Activated T-helper 2 cell treated with anti-CD3 and anti-CD28 coated beads, Interferon-gamma antibody, Interleukin-2, Interleukin-4, amounts not matched to agents 10 μg/mL and 5 μg/mL and 100 μg/mL, durations not matched to agents 14 hours and 24 hours and 36 hours (primary cell): ENCODE measurements at places on chromosomes 13 and 19. TPM values are rescaled to one million over a fixed set of nuclear protein-coding genes. Genes with fewer than 3 reads are reported as not detected.

ZNF181 gene
- total RNA-seq = 2.6 and 3.4 TPM in 2 replicates

SAFB2 gene
- total RNA-seq = 96.1 and 96.7 TPM in 2 replicates

DBP gene
- 7.3 and 7.9 TPM in 2 replicates for total RNA-seq

ZNF835 gene
- 0.09 and 0.30 TPM in 2 replicates for total RNA-seq

OPA3 gene
- total RNA-seq = 15.2 and 15.9 TPM in 2 replicates

SKA3 gene
- total RNA-seq = 29.4 and 29.6 TPM in 2 replicates

GRCh38 chr19:954272-954671 lies 28.4 kb downstream of the ARID3A start:
- no peaks in the 10 kb centered on the region for H3K36me3 ChIP-seq
- no peaks in the 10 kb centered on the region for H3K27me3 ChIP-seq
- H3K27ac ChIP-seq = no peak overlapping the region
- H3K4me1 ChIP-seq = peaks cover 4% of the 10 kb centered on the region
- no peak for DNase-seq

GRCh38 chr19:31641591-31641990 lies 292.4 kb upstream of the TSHZ3 start:
- H3K4me3 ChIP-seq = no peak overlapping the region
- H3K4me1 ChIP-seq = no peaks in the 10 kb centered on the region
- no peak overlapping the region for H3K27ac ChIP-seq
- no peak for DNase-seq
- H3K27me3 ChIP-seq = no peaks in the 10 kb centered on the region

GRCh38 chr19:4310247-4311121 lies 6.1 kb downstream of the FSD1 start:
- H3K4me1 ChIP-seq = peaks cover 2% of the 10 kb centered on the region
- no peak overlapping the region for H3K27ac ChIP-seq
- H3K36me3 ChIP-seq = peaks cover 13% of the 10 kb centered on the region
- no peaks in the 10 kb centered on the region for H3K27me3 ChIP-seq

DNA sequence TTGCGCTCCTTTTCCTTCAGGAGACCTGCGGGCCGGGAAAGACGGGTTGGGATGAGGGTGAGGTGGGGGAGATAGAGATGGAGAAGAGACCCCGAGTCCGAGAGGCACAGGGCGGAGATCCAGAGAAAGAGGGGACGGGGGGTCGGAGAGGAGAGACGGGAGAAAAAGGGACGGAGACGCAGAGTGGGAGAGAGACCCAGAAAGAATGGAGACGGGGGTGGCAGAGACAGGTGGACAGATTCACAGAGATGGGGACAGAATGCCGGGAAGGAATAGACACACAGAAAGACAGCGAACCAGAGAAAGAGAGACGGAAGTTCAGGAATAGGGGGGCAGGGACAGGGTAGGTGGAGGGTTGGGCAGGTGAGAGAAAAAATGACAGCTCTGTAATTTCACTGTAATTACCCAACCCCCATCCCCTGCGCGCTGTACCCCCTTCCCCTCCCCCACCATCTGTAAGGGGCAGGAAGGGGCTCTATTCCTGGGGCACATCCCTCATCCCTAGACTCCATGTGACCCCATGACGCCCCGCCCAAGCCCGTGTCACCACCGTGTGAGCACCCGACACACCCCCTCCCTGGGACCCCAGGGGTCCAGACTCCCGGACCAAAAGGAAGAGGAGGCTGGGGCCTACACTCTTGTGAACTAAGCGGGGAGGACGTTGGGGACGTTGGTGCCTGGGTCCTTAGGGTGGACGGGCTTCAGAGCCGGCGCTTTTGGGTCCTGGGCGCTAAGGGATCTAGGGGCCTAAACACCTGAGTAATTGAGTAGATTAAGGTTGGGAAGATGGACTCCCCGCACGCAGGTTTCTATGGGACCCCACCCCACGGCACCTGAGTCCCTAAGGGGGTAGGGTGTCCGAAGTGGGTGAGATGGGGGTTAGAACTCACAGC lies 967 bp downstream of the DBP start:
- peak overlapping the region; percentile 83 for H3K4me3 ChIP-seq
- DNase-seq = no peak
- H3K27me3 ChIP-seq = peaks cover under 1% of the 10 kb centered on the region
- H3K36me3 ChIP-seq = no peaks in the 10 kb centered on the region
- peaks cover 33% of the 10 kb centered on the region for H3K4me1 ChIP-seq
- H3K27ac ChIP-seq = peak overlapping the region; percentile 85

DNA sequence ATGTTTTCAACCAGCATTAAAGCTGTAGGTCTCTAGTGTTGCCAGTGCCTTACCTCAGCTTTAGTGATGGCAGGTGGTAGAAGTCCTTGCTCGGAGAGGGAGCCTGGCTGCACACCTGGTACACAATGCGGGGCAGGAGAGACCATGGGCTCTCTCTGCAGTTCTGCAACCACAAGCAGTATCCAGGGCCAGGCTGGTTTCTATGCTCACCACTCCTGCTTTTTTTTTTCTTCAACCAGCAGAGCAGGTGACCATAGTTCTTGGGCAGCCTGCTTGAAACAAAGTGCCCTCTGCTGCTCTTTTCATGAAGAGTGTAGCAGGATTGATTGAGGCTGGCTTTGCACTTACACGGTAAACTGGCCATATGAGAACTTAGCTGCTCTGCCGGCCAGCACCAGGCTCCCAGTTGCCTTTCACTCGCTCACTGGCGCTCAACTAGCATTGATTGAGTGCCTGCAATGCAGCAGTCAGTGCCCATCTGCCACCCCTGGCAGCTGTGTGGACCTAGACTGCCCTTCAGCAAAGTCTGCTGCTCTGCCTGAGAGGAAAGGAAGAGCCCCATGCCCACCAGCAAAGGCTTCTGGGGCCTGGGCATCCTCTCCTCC lies 4.4 kb upstream of the CHAMP1 start:
- peaks cover 13% of the 10 kb centered on the region for H3K36me3 ChIP-seq
- DNase-seq = no peak
- peaks cover 14% of the 10 kb centered on the region for H3K4me1 ChIP-seq
- no peak overlapping the region for H3K27ac ChIP-seq

- no peaks in the 10 kb centered on the region for H3K36me3 ChIP-seq
- no peaks in the 10 kb centered on the region for H3K27me3 ChIP-seq
- DNase-seq = no peak
- H3K4me3 ChIP-seq = no peak overlapping the region
- no peaks in the 10 kb centered on the region for H3K4me1 ChIP-seq
These were observed 283.2 kb upstream of the SLC10A2 start for GRCh38 chr13:103349211-103349980.

- no peaks in the 10 kb centered on the region for H3K4me1 ChIP-seq
- H3K36me3 ChIP-seq = no peaks in the 10 kb centered on the region
- no peak overlapping the region for H3K4me3 ChIP-seq
- no peak for DNase-seq
These were observed 39.6 kb downstream of the LTBP4 start for GRCh38 chr19:40640744-40641143.

DNA sequence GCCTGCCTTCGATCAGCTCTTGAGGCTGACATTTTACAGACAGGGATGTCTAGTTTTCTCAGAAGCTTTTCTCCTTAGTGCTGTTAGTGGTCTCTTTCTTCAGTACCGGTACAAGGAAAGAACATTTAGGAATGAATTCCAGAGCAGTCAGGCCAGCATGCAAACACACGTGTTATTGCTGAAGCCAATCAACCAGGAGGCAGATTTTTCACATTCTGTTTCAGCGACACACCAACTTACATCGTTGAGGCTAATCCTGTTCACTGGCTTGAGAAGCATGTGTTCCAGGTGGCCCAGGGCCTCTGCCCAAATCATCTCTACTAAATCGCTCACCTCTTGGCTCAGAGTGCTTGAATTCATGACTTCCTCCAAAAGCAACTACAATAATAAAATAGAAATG lies 19.2 kb downstream of the PARP4 start:
- no peak overlapping the region for H3K27ac ChIP-seq
- no peak for DNase-seq
- H3K27me3 ChIP-seq = no peaks in the 10 kb centered on the region
- no peak overlapping the region for H3K4me3 ChIP-seq
- peaks cover 87% of the 10 kb centered on the region for H3K36me3 ChIP-seq

DNA sequence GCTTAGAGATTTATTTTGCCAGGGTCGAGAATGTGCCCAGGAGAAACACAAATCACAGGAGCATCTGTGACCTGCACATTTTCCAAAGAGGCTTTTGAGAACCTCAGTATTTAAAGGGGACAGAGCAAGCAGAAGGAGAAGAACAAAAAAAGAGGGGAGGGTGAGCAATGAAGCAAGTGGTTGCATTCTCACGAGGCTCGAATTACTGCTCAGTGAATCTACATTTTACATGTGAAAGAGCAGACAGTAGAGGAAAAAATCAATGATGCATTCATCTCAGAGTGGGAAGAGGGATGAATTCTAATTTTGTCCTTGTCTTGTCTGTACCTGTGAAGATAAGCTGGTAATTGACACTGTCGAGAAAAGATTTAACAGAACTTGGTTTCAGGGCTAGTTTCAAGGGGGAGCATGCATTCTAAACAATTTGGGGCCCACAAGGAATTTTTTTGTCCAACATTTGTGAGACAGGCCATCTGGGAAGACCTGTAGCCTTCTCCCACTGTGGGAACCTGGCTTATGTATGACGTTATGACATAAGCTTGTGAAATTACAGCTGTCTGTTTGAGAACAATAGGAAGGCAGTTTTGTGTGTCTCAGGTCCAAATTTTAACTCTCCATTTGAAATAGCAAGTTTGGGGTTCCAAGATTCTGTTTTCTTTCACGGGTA lies 855.1 kb downstream of the SLITRK5 start:
- DNase-seq = no peak
- no peaks in the 10 kb centered on the region for H3K36me3 ChIP-seq
- no peak overlapping the region for H3K27ac ChIP-seq
- H3K4me3 ChIP-seq = no peak overlapping the region

- H3K27me3 ChIP-seq = no peaks in the 10 kb centered on the region
- no peak overlapping the region for H3K27ac ChIP-seq
- H3K4me3 ChIP-seq = no peak overlapping the region
These were observed 230.1 kb downstream of the KCTD12 start for GRCh38 chr13:76656056-76656455.

DNA sequence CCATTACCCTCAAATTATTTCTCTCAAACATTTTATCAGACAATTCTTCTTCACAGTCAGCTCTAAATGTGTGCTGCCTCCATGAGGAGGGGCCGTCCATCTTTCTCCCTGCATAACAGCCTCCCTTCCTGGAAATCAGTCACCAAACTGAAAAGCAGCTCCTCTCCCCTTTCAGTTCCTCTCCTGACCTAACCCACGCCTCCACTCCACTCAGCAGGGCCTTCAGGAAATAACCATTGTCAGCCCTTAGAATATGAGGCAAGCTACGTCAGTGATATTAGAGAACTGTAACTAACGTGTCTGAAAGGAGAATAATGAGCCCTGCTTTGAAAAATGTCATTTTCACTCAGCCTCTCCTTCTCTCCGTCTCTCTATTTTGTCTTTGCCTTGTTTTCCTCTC lies 116.2 kb downstream of the OLFM4 start:
- no peaks in the 10 kb centered on the region for H3K36me3 ChIP-seq
- DNase-seq = no peak
- H3K27ac ChIP-seq = no peak overlapping the region
- no peaks in the 10 kb centered on the region for H3K27me3 ChIP-seq
- H3K4me1 ChIP-seq = no peaks in the 10 kb centered on the region

- no peak for DNase-seq
- no peak overlapping the region for H3K27ac ChIP-seq
- peaks cover 26% of the 10 kb centered on the region for H3K4me1 ChIP-seq
- H3K36me3 ChIP-seq = no peaks in the 10 kb centered on the region
- peak overlapping the region; percentile 19 for H3K4me3 ChIP-seq
These were observed 10.9 kb upstream of the VWA8 start for GRCh38 chr13:41971848-41972247.

DNA sequence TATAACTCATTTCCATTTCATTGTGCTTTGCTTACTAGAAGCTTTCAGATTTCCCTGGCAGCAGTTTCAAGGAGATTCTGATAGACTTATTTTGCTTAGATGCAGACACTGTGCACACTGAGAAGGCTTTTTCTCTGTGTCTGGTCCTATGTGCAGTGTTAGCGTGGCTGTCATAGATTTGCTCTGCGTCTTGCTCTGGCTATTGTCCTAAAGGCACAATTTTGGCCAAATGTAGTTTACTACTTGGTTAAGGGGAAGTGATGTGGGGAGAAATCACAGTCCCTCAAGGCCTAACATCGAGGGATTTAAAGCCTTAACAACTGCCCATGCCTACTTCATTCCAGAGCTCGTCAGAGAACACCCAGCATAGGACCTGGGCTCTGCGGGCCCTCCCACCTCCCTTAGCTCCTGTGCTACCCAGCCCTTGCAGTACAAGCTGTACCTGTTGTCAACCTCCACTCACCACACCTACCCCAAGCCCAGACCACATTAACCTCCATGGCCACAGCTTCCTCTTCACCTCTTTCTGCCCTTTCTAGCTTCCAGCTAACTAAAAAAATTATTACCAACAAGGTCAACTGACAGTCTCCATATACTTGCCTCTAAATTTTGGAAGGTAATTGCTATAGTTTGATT lies 38.9 kb upstream of the KATNAL1 start:
- peak overlapping the region; percentile 26 for H3K27ac ChIP-seq
- DNase-seq = peak; percentile 73
- H3K4me1 ChIP-seq = peaks cover 36% of the 10 kb centered on the region
- no peaks in the 10 kb centered on the region for H3K27me3 ChIP-seq
- peaks cover 57% of the 10 kb centered on the region for H3K36me3 ChIP-seq
